CD8-positive, alpha-beta T cell (primary cell): ENCODE measurements at places on chromosomes 1 and 21.

DNA sequence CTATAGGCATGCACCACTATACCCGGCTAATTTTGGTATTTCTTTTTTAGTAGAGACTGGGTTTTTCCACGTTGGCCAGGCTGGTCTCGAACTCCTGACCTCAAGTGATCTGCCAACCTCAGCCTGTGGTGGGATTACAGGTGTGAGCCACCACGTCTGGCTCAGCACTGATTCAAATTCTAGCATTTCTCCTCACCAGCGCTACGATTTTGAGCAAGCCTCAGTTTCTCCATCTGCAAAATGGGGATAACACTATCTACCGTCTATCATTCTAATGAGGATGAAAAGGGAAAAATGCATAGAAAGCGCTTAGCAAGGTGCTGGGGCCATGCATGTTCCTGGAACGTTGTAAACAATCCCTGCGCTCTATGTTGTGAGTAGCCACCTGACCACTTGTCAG is 49.0 kb upstream of the DISP3 start:
- DNase-seq = no peak

DNA sequence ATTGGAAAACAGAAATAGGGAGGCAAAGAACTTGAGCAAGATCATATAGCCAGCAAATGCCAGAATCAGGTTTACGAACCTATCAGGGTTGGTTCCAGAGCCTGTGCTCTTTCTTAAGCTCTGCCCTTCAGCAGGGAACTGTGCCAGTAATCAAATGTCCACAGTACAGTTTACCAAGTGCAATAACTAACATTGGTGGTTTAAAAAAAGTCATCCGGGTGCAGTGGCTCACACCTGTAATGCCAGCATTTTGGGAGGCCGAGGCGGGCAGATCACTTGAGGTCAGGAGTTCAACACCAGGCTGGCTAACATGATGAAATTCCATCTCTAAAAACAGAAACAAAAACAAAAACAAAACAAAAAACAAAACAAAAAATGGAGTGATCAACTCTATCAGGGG is 182.7 kb downstream of the LMX1A start:
- no peak for DNase-seq

GRCh38 chr1:224182866-224183590 is at the start of gene DEGS1:
Gene DEGS1, plus strand, starts transcription at chr1:224183240. Its CDS starts 97 bp downstream, at chr1:224183337.
- DNase-seq = peak; percentile 84

- DNase-seq = no peak
Measured at GRCh38 chr1:50559421-50559820, 136.2 kb upstream of the DMRTA2 start.

DNA sequence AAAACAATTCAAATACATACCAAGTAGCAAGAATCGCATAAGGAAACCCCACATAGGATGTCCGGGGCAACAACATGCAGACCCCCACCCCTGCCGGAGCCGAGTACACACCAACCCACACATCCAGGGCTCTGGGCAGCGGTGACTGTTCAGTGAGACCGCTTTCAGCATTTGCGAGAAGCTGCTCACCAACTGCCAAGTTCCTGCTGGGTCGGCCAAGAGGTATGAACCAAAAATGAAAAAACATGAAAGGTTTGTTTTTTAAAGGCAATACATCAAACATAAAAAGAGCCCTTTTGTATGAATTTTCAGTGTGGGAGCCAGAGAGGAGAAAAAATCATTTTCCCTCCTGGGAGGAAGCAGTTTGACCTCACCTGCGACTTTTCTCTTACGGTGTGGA is 92.3 kb downstream of the SIM2 start:
- DNase-seq = no peak

- no peak for DNase-seq
Measured at GRCh38 chr1:207745285-207745684, 6.6 kb upstream of the CD46 start.

- peak; percentile 18 for DNase-seq
Measured at GRCh38 chr1:21781815-21782348, 1.1 kb downstream of the USP48 start.
